ENCODE measurements at places on chromosomes 2 and 18.

DNA sequence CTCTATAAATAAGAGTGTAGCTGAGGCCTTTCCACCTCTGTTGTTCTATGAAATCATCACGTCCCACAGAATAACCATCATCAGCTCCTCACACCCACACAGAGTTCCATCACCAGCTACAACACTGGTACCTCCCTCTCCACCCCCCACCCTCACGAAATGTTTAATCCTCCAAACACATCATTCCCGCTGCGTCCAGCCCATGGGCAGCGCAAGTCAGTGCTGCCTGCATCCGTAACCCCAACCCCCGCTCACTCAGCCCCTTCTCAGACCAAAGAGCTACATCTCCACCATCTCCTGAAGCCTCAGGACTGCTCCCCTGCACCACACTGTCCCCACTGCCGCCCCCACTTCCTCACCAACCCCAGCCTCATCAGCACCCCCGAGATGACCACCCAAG, 19.4 kb downstream of the DNMT3A start:
- no peak for DNase-seq

DNA sequence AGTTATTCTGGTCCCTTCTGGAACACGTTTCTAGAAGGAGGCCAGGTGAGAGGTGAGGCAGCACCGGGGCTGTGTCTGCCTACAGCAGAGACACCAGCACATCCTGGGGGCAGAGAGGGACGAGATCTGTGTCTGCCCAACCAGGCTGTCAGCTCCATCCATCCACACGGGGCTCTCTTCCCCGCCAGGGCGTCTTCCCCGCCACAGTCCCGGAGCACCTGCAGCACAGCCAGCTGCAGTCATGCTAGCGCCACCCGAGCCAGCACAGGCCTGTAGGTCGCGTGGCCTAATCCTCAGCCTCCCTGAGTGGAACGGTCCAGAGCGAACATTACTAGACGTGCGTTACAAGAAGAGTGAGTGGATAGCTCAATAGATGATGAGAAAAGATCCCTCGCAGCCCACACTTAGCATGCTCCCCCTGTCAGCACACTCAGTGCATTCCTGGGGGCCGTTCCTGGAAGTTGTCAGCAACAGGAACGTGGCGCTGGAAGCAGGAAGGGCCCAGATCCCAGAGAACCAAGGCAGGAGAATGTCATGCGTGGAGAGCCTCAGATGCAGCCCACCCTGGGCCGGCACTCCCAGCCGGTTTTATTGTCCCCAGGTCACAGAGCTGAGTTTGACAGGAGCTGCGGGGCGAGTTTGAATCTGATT, 179.0 kb downstream of the TWIST2 start:
- DNase-seq, result no peak

DNA sequence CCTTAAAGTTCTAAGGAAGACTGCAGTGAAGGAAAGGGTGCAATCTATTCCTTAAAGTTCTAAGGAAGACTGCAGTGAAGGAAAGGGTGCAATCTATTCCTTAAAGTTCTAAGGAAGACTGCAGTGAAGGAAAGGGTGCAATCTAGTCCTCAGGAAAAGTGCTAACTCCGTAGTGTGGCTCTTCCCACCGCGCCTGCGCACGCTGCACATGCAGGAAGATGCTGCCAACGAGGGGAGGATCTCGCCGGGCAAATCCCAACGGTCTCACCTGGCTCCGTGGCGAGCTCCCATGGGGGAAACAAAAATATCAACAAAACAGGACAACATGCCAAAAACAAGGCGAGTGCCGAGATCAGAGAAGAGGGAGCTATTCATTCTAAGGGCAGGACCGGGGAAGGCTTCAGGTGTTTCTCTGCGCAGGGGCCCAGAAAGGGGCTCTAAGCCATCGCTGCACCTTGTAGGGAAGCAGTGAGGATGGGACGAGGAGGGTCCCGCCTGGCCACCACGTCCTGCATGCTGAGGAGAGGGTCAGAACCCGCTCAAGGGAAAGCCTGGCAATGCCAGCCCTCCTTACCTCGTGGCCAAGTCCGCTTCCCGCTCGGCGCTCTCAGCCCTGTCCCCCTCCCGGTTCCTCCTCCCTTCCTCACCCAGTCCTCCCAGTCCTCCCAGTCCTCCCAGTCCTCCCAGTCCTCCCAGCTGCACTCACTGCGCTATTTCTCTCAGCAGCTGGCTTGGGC, 24.5 kb downstream of the TIMM21 start:
- DNase-seq, result no peak

DNA sequence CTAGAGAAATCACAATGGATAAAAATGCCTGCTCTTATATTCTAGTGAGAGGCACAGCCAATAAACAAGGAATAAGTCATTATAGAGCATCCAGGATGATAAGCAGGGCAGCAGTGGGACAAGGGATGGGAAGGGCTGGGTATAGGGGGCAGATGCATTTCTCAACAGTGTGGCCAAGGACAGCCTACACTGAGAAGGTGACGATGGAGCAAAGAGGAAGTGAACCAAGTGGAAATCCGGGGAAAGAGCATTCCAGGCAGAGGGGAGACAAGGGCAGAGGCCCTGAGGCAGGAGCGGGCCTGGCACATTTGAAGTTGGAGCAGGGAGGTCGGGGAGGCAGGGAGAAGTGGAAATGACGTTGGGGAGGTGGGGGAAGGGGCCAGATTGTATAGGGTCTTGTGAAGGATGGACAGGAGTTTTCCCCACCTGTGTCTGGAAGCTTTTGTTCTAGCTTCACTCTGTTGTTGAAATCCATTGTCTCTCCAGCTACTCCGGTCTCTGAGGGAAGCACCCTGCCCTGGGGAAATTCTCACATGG, 17.6 kb downstream of the TMEM177 start:
- DNase-seq, result no peak

DNA sequence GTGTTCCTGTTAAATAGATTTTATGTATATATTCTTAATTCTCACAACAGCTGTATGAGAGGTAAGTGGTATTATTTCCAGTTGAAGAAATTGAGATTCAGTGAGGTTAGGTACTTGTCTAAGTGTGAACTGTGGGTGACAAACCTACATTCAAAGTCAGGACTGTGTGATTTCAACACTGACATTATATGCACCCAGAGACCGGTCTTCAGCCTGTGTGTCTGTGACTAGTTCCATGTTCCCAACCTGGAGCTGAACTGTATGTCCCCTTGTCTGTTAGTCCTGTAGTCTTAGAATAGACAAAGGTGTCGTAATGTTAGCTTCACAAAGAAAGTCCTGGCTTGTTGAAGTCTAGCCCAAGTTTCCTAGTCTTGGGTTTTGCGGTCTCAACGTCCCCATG, 17.4 kb downstream of the PLEKHB2 start:
- no peak for DNase-seq

DNA sequence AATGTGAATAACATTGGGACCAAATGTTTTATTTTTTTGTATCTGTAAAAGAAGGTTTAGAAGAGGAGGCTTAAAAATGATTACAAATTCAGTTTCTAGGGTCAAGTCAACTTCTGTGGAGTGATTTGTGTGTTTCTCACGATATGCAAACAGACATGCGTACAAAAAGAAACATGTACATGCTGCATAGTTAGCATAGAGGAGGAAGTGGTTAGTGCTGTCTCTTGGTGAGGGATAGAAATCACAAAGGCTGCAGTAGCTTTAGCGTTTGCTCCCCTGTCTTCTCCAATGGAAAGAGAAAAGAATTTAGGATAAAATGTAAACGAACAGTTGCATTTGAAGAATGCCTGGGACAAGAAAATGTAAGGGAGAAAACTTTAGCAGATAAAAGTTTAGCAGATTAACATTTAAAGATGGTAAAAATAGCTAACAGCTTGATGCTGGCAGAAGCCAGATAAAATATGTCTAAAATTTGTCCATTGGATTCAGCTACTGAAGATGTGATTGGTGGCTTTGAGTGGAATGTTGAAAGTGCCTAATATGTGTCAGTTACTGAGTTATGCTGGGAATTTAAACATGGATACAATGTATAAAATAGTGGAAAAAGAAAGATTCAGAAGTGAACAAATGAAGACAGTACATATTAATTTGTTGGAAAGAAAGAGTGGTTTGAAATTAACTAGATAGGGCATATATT, 44.9 kb downstream of the MALT1 start:
- DNase-seq, result no peak

GRCh38 chr2:105873721-105874120, 129.0 kb downstream of the NCK2 start:
- peak; percentile 64 for DNase-seq

- DNase-seq, result no peak
These were observed 233.5 kb downstream of the TGIF1 start for GRCh38 chr18:3683483-3683882.

DNA sequence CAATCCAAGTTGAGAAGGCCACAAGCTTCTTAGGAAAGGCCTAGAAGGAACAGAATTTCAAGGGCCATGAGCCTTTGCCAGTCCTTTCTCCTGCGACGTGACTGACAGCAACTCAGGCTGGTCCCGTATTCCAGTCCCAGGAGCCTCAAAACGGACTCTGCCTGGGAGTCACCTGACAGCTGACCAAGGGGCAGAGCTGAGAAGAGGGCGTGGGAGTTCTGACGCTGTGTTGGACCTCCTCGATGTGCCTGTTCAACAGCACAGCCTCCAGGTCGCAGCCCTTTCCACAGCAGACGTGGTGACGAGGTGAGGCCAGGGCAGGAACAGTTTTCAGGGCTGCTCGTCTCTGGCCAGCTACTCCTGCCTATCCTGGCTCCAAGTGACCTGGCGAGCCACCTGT, 37.6 kb downstream of the CENPO start:
- no peak for DNase-seq

DNA sequence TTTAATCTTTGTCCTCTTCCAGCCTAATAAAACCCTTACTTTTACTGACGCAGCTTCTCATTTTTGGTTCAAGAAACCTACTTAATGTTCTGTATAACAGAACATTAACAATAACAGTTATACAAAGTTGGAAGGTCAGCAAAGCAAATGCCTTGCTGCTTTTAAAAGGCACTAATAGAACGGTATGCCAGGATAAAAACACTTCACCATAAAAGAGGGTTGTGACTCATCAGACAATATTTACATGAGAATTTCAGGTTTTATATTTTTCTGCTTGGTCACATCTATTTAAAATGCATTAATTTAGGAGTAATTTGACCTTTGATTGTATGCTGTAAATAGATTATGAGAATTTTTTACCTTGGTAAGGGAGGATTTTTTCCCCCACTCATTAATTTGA, 3.0 kb downstream of the KLHL41 start:
- no peak for DNase-seq

DNA sequence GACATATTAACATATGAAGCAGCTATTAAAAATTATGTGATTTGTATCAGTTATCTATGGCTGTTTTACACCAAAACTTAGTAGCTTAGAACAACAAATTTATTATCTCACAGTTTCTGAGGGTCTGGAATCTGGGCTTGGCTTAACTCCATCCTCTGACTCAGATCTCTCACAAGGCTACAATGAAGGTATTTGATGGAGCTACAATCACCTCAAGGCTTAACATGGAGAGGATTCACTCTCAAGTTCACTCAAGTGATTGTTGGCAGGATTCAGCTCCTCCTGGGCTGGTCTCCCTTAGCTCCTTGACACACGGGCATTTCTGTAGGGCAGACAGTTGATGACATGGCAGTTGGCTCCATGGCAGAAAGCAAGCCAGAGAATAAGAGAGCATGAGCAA, 133.0 kb upstream of the SLC14A2 start:
- no peak for DNase-seq

GRCh38 chr2:47964722-47965434, 58.6 kb upstream of the FBXO11 start:
- no peak for DNase-seq

DNA sequence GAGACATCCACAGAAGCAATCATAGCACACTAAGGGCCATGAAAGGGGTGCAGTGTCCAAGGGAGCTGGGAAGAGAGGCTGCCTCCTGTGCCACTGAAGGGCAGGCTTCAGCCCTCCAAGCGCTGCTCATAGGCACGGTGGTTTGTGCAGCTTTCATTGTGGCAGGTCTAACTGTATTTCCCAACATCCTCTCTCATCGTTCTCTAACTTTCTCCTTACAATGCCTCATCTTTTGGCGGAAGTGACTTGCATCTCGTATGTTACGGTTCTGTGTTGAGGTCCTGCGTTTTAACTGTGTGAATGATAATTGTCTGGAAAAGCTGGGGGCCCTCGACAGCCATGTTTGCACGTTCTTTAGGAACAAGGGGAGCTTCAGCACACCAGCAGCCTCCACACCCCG, 213.9 kb downstream of the GBX2 start:
- DNase-seq, result no peak

DNA sequence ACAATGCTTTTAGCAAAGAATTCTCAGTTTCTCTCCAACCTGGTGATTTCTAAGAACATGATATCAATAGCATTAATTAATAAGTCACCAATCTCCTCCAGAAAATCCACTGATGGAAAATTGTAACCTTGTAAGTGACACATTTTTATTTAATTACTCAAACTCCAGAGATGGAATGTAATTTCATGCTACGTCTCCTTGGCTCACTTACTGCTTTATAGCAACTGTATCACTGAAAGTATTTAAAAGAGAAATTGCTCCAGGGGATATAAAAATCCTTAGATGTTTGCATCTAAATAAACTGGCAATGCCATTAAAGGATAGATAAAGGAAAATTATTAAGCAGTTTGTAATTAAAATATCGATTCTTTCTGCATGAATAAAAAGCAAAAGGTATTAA, 325.4 kb downstream of the TSN start:
- DNase-seq, result no peak

DNA sequence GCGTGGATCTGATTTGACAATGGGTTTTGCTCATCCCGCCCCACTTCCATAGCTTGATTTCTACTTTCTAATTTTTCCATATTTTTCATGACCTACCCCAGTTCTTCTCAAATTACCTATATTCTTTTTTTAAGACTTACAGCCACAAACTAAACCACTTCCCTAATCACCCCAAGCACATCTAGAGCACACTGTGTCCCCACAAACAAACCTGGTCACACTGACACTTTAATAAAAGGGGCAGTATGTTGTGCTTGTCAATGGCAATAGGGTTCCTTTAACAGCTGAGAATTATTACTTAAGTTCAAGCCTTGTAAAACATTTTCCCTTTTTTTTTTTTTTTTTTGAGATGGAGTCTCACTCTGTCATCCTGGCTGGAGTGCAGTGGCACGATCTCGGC, 47.1 kb downstream of the MREG start:
- no peak for DNase-seq

DNA sequence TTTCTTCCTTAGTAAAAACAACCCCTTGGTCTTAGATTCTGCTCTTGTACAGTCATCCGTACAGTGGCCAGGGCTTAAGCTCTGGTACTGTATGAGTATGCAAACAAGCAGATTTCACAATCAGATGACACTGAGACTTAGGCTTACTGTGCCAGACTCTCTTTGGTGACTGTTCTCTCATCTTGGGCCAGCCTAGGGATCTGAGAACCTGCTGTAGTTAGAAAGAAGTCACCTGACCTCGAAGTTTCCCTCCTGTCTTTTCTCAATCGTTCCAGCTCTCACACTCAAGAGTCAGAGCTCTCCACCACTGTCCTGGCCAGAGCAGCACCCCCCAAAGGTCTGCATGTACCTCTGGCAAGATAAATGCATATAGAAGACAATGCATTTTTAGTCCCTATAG, 63.2 kb downstream of the ZEB2 start:
- no peak for DNase-seq

GRCh38 chr2:240989451-240990265, 8.8 kb upstream of the SNED1 start:
- no peak for DNase-seq

Data from stimulated activated CD4-positive, alpha-beta T cell treated with anti-CD3 and anti-CD28 coated beads, Interleukin-2, amount 100 ng/mL, for 48 hours (primary cell).